ENCODE measurements at places on chromosomes 2 and 18. TPM values are rescaled to one million over a fixed set of nuclear protein-coding genes. Genes with fewer than 3 reads are reported as not detected.

Gene ANKRD53
- not detected for total RNA-seq

Gene HOXD11
- not detected for total RNA-seq

Gene SPIRE1
- 36.4 TPM for total RNA-seq

Gene ZNF2
- total RNA-seq, result 4.9 TPM

Gene CCDC102B
- 2.3 TPM for total RNA-seq

Gene ASXL3
- not detected for total RNA-seq

Gene ITM2C
- total RNA-seq, result 96.4 TPM

Gene UGT1A3
- 67.1 TPM for total RNA-seq

Gene C2orf78
- total RNA-seq, result not detected

Gene MDH1B
- 4.1 TPM for total RNA-seq

Gene LDAH
- 14.6 TPM for total RNA-seq

Gene SIX2
- 11.9 TPM for total RNA-seq

Gene DOK1
- 15.0 TPM for total RNA-seq

Gene THSD7B
- total RNA-seq, result not detected

Gene PLA2R1
- 0.40 TPM for total RNA-seq

Gene TLX2
- 3.8 TPM for total RNA-seq

Gene IL18RAP
- total RNA-seq, result not detected

Gene KCNS3
- total RNA-seq, result 28.8 TPM

Gene CFAP53
- 1.9 TPM for total RNA-seq

Gene MYOM1
- 1.3 TPM for total RNA-seq

Gene TEKT4
- 0.15 TPM for total RNA-seq

All from PC-9 (cell line).